Activated B cell treated with CpG ODN at 0.5 μM for 24 hours (primary cell): ENCODE measurements at places on chromosomes 4 and X. TPM values are rescaled to one million over a fixed set of nuclear protein-coding genes. Genes with fewer than 3 reads are reported as not detected.

FHDC1 gene
- total RNA-seq = 0.12 and 0.33 TPM in 2 replicates

- DNase-seq = no peak
These were observed 74.4 kb downstream of the MTMR1 start for GRCh38 chrX:150767475-150768131.

NEUROG2 gene
- not detected in 2 replicates for total RNA-seq

DNA sequence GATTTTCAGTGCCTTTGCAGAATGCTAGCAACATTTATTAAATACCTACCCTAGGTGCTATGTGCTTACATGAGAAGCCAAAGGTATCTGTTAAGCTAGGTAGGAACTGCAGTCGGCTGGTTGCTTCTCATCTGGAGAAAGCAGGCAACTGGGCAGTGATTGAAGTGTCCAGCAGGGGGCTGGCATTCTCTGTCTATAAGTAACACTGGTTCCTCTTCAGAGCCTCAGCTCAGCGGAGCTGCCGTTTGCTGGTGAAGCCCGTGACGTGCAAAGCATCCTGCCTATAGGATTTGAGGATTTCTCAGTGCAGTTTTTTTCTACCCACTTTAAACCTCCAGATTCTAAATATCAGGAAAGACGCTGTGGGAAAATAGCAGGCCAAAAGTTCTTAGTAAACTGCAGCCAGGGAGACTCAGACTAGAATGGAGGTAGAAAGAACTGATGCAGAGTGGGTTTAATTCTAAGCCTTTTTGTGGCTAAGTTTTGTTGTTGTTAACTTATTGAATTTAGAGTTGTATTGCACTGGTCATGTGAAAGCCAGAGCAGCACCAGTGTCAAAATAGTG is at the start of gene GRPR:
Gene GRPR (plus strand): TSS at position 344 of the 565 bp plus-strand sequence. CDS start 389 bp downstream, outside the sequence.
- peak; percentile 29 for DNase-seq

- no peak for DNase-seq
These were observed 2340.7 kb downstream of the PCDH7 start for GRCh38 chr4:33060674-33061542.

UGT2B15 gene
- 0.22 and 0.44 TPM in 2 replicates for total RNA-seq

- no peak for DNase-seq
These were observed 273.6 kb downstream of the FBXO8 start for GRCh38 chr4:174009686-174010451.

GRCh38 chrX:27599928-27600327 is 9.8 kb downstream of the DCAF8L2 start:
- no peak for DNase-seq

- no peak for DNase-seq
These were observed 44.8 kb downstream of the PJA1 start for GRCh38 chrX:69120476-69120875.

DNA sequence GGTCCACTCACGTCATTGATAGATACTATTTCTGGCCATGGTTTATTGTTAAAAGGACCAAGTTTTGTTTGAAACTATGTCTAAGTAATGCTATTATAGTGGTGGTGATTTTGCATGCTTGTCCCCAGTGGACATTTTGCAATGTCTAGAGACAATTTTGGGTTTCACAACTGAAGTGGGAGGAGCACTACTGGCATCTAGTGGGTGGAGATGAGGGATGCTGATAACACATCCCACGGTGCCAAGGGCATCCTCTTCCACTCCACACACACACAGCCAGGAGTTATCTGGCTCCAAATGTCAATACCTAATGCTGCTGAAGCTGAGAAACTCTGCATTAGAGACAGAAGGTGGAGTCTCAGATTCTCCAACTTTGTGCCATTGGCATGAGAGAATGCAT is 131.2 kb downstream of the FRMPD4 start:
- DNase-seq = no peak

PAGE2 gene
- not detected in 2 replicates for total RNA-seq

GAB1 gene
- 11.9 and 12.0 TPM in 2 replicates for total RNA-seq

PSAPL1 gene
- not detected in 2 replicates for total RNA-seq

AKAP4 gene
- not detected in 2 replicates for total RNA-seq

- DNase-seq = no peak
These were observed 46.7 kb downstream of the PHKA2 start for GRCh38 chrX:18937173-18937572.

DNA sequence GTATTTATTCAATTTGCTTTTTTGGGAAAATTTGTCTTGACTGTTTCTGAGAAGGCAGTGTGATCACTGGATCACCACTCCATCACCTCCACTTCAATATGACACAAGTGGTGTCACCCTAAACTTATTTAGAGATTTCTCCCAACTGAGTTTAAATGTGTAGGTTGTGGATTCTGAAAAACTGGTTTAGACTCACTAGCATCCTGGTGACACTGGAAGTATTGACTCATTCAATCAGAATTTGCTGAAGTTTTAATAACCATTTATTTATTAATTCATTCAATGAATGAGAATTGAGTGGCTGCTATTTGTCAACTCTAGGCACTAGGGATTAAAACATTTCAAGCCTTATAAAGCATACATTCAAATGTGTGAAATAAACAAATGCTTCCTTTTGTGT is 819.1 kb upstream of the EPHA5 start:
- no peak for DNase-seq

GRCh38 chrX:2425286-2426071 is 75.3 kb downstream of the DHRSX start:
- DNase-seq = no peak

SGMS2 gene
- not detected in 2 replicates for total RNA-seq

- peak; percentile 28 for DNase-seq
These were observed 734 bp upstream of the GALNT7 start for GRCh38 chr4:173167758-173168395.

GRCh38 chr4:108840426-108840975 is 77.6 kb upstream of the ETNPPL start:
- no peak for DNase-seq

DNA sequence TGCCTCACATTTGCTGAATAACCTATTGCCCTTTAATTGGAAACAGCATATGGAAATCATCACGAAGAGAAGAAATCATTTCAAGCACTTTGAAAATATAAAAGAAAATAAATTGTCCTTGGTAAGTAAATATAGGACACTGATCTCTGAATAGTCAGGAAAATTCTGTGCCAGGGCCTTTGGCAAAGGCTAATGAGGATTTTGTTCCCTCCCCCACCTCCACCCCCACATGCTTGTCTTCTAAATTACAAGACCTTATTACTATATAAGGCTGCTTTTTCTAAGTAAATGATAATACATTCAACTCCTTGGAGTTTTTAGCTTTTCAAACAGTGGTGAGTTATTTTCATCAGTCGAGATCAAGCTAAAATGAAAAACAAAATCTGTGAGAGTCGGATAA is 15.8 kb downstream of the SYNPO2 start:
- DNase-seq = no peak

- no peak for DNase-seq
These were observed 133.5 kb downstream of the AASDH start for GRCh38 chr4:56253666-56254305.
